ENCODE measurements at places on chromosomes 12 and 14.

- H3K36me3 ChIP-seq: peaks cover 4% of the 10 kb centered on the region
- no peak within 1 kb of the TSS for H3K27ac ChIP-seq
- no peak within 1 kb of the TSS for H3K4me3 ChIP-seq
- H3K4me1 ChIP-seq: peaks cover 5% of the 10 kb centered on the region
Observed at GRCh38 chr12:33439587-33440011, at the start of gene SYT10. Gene SYT10, minus strand, starts transcription at chr12:33439819. Its CDS starts 297 bp downstream, at chr12:33439522.

DNA sequence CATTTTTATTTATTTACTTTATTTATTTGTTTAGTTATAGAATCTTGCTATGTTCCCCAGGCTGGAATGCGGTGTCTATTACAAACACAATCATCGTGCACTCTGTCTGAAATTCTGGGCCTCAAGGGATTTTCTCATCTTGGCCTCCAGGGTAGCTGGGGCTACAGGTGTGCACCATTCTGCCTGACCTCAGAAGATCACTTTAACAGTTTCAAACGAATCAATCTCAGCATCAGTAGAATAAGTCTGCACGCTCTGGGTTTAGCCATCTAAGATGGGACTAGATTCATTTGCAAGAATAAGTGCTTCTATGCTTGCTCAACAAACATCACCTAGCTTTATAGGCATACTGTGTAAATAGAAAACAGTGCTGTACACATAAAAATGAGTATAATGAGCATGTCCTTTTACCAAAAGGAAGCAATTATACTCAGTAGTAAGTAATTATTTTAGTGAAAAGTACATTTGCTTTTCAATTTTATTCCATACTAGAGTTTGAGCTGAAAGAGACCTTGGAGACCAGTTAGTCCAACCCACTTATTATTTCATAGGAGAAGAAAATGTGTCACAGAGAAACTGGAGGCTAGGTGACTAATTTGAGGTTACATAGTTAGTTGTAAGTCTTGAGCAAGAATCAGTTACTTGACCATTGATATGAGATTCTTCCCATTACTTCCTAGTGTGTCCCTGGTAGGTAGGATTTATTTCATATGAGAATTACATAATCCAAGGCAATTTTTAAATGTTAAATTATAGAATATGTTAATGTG is 456.5 kb upstream of the LMO3 start:
- DNase-seq: no peak
- H3K27me3 ChIP-seq: no peaks in the 10 kb centered on the region
- H3K4me3 ChIP-seq: no peak overlapping the region
- H3K36me3 ChIP-seq: no peaks in the 10 kb centered on the region
- no peaks in the 10 kb centered on the region for H3K4me1 ChIP-seq

- no peaks in the 10 kb centered on the region for H3K36me3 ChIP-seq
- no peak overlapping the region for H3K27ac ChIP-seq
- peaks cover 6% of the 10 kb centered on the region for H3K27me3 ChIP-seq
- DNase-seq: no peak
- no peak overlapping the region for H3K4me3 ChIP-seq
Observed at GRCh38 chr12:66964629-66965028, 285.8 kb upstream of the GRIP1 start.

GRCh38 chr12:52741375-52742195 is 35.6 kb downstream of the KRT76 start:
- H3K4me1 ChIP-seq: no peaks in the 10 kb centered on the region
- H3K4me3 ChIP-seq: no peak overlapping the region
- DNase-seq: no peak
- H3K36me3 ChIP-seq: no peaks in the 10 kb centered on the region

GRCh38 chr12:57479043-57479375 is 657 bp downstream of the ARHGAP9 start:
- H3K36me3 ChIP-seq: peaks cover 13% of the 10 kb centered on the region
- peak overlapping the region; percentile 99 for H3K4me3 ChIP-seq
- no peak for DNase-seq
- H3K27ac ChIP-seq: peak overlapping the region; percentile 99

- no peak overlapping the region for H3K4me3 ChIP-seq
- H3K27ac ChIP-seq: no peak overlapping the region
- peaks cover 3% of the 10 kb centered on the region for H3K36me3 ChIP-seq
- no peaks in the 10 kb centered on the region for H3K4me1 ChIP-seq
Observed at GRCh38 chr14:105116451-105117256, 51.4 kb upstream of the GPR132 start.

GRCh38 chr14:35050652-35051051 is 4.6 kb downstream of the FAM177A1 start:
- peaks cover 2% of the 10 kb centered on the region for H3K36me3 ChIP-seq
- no peak overlapping the region for H3K4me3 ChIP-seq
- DNase-seq: no peak
- H3K27ac ChIP-seq: no peak overlapping the region

GRCh38 chr12:109513977-109514376 is 36.5 kb downstream of the UBE3B start:
- no peak overlapping the region for H3K27ac ChIP-seq
- H3K4me3 ChIP-seq: no peak overlapping the region
- H3K27me3 ChIP-seq: no peaks in the 10 kb centered on the region

- H3K4me3 ChIP-seq: no peak overlapping the region
- no peak for DNase-seq
- H3K4me1 ChIP-seq: no peaks in the 10 kb centered on the region
- H3K27ac ChIP-seq: no peak overlapping the region
- peaks cover 3% of the 10 kb centered on the region for H3K36me3 ChIP-seq
Observed at GRCh38 chr14:23494223-23494622, 24.7 kb downstream of the NGDN start.

GRCh38 chr14:90620568-90621077 is 195.6 kb downstream of the TTC7B start:
- H3K36me3 ChIP-seq: no peaks in the 10 kb centered on the region
- no peak for DNase-seq
- H3K4me1 ChIP-seq: no peaks in the 10 kb centered on the region
- H3K4me3 ChIP-seq: no peak overlapping the region
- H3K27me3 ChIP-seq: peaks cover 4% of the 10 kb centered on the region

- H3K4me1 ChIP-seq: peaks cover 11% of the 10 kb centered on the region
- H3K36me3 ChIP-seq: no peaks in the 10 kb centered on the region
- no peaks in the 10 kb centered on the region for H3K27me3 ChIP-seq
- no peak overlapping the region for H3K4me3 ChIP-seq
- no peak overlapping the region for H3K27ac ChIP-seq
- DNase-seq: no peak
Observed at GRCh38 chr12:9327320-9327719, 119.1 kb upstream of the PZP start.

GRCh38 chr14:55332654-55333570 is 61.7 kb downstream of the FBXO34 start:
- peak overlapping the region; percentile 76 for H3K4me3 ChIP-seq
- H3K27me3 ChIP-seq: no peaks in the 10 kb centered on the region
- no peak for DNase-seq
- H3K36me3 ChIP-seq: no peaks in the 10 kb centered on the region
- peaks cover 27% of the 10 kb centered on the region for H3K4me1 ChIP-seq
- peak overlapping the region; percentile 75 for H3K27ac ChIP-seq

GRCh38 chr14:99055816-99056215 is 216.2 kb downstream of the BCL11B start:
- no peaks in the 10 kb centered on the region for H3K27me3 ChIP-seq
- H3K4me1 ChIP-seq: no peaks in the 10 kb centered on the region
- H3K4me3 ChIP-seq: no peak overlapping the region

DNA sequence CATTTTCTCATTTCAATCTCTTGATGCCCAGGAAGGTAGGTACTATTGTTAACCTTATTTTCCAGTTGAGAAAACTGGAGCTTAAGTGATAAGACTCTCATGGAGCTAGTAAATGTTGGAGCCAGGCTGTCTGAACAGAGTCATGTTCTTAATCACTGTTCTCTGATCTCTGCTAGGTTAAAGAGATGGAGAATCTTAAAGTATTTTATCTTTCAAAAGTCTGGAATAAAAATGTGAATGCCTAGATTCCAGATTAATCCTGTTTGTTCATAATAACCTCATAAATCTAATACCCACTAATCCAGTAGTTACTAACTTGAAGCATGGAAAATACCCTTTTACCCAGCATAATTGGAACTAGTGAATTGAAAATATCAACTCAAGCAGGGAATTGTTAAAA is 341.0 kb upstream of the RGS6 start:
- no peaks in the 10 kb centered on the region for H3K27me3 ChIP-seq
- no peak for DNase-seq
- H3K36me3 ChIP-seq: peaks cover 24% of the 10 kb centered on the region

DNA sequence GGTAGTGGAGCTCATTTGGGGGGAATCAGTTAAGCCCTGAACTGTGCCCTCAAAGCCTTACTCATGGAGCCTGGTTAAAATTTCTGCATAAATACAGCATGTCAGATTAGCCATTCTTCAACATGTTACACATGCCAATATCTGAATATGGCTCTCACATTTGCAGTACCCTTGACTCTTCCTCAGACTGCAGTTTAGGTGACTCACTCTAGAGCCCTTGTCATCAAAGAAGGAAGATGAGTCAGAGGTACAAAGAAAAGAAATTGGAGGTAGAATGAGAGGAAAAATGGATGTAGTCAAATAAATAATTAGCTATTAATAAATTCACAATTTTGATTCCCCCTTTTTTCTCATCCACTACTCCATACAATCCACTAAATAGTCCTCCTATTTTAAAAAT is 23.6 kb upstream of the OR4K2 start:
- H3K4me1 ChIP-seq: no peaks in the 10 kb centered on the region
- DNase-seq: no peak
- H3K27ac ChIP-seq: no peak overlapping the region
- no peaks in the 10 kb centered on the region for H3K27me3 ChIP-seq
- no peaks in the 10 kb centered on the region for H3K36me3 ChIP-seq
- H3K4me3 ChIP-seq: no peak overlapping the region

- no peaks in the 10 kb centered on the region for H3K36me3 ChIP-seq
- H3K4me3 ChIP-seq: no peak overlapping the region
- no peak overlapping the region for H3K27ac ChIP-seq
- H3K4me1 ChIP-seq: peaks cover 7% of the 10 kb centered on the region
Observed at GRCh38 chr14:22848351-22849164, 12.2 kb downstream of the MMP14 start.

GRCh38 chr14:72776701-72777261 is 117.1 kb downstream of the DPF3 start:
- H3K27ac ChIP-seq: peak overlapping the region; percentile 71
- H3K4me1 ChIP-seq: peaks cover 40% of the 10 kb centered on the region
- H3K27me3 ChIP-seq: no peaks in the 10 kb centered on the region

DNA sequence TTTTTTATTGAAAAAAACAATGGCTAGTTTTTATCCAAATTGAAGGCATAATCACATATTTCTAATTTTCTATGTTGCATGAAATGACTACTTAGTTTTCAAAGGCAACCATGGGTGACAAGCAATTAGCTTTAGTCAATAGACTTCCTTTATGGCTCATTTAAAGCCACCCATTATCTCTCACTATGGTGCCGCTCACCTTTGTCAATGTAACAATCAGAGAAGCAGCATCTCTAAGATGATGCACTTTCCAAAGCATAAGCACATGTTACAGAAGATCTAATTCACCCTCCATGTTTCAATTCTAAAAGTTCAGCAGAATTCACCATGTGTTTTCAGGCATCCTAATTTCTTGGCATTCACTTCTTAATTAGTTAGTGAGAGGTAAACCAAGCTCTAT is 166.6 kb upstream of the RPL10L start:
- no peaks in the 10 kb centered on the region for H3K27me3 ChIP-seq
- no peaks in the 10 kb centered on the region for H3K36me3 ChIP-seq
- H3K4me3 ChIP-seq: no peak overlapping the region

GRCh38 chr12:123761841-123762714 is at the start of gene DNAH10:
Gene DNAH10, plus strand, starts transcription at chr12:123762301. Its CDS starts 36 bp downstream, at chr12:123762337.
- peak within 1 kb of the TSS; percentile 88 for H3K4me3 ChIP-seq
- no peak within 1 kb of the TSS for H3K27ac ChIP-seq
- peaks cover 4% of the 10 kb centered on the region for H3K36me3 ChIP-seq
- DNase-seq: peak; percentile 60
- no peaks in the 10 kb centered on the region for H3K4me1 ChIP-seq

DNA sequence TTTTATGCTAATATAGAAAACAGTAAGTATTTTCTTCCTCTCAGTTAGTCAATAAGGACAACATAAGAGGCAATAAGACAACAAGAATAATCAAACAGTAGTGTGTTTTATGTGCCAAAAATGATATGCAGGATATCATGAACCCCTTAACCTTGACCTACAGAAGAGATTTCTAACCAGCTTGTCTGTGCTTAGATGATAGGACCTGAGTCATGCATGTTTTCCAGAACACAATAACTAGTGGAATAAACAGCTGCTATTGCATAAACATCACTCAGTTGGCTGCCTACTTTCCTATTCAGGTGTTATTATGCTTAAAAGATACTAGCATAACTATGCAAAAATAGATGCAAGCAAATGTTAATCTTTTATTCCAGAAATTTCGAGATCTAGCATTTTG is 282.5 kb downstream of the PRKD1 start:
- no peak for DNase-seq
- no peaks in the 10 kb centered on the region for H3K27me3 ChIP-seq
- no peak overlapping the region for H3K27ac ChIP-seq
- no peak overlapping the region for H3K4me3 ChIP-seq

DNA sequence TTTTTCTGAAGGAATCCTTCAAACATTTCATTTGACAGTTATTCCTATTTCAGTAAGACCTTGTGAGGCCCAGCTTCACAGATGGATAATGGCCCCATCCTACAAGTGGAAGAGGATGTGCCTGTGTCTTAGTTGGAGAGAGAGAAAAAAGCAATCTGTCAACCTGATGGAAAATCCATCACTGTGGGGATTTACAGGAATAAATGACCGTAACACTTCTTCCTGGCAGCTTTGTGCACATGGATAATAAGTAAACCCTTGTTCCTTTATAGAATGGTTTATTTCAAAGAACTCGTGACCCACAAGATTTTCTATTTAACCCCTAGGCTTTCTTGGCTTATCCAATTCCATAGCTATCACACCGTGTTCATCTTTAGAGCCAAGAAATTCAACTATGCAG is 121.4 kb upstream of the PCED1B start:
- H3K27ac ChIP-seq: no peak overlapping the region
- no peaks in the 10 kb centered on the region for H3K36me3 ChIP-seq
- H3K4me3 ChIP-seq: no peak overlapping the region
- no peaks in the 10 kb centered on the region for H3K4me1 ChIP-seq
- no peak for DNase-seq
- H3K27me3 ChIP-seq: peaks cover 7% of the 10 kb centered on the region

DNA sequence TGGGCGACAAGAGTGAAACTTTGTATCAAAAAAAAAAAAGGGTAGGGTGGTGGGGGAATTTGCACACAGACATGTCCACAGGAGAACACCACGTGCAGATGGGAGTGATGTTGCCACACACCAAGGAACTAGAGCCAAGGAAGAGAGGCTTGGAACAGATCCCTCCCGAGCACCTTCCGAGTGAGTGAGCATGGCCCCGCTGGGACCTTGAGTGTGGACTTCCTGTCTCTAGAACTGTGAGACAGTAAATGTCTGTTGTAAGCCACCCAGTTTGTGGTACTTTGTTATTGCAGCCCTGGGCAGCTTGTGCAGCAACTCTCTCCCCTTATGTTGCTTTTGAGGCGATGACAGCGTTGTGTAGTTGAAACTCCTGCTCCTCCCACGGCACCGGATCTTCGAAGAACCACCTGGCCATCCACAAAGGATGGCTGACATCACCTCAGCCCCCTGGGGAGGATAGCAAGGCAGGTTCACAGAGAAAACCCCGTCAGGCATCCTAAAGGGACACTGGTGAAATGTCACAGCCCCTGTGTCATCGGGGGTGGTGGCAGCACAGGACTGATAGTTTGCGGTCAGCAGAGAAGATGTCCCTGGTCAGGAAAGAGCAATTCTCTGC is 54.7 kb upstream of the PLEKHG3 start:
- H3K36me3 ChIP-seq: no peaks in the 10 kb centered on the region
- DNase-seq: no peak
- peaks cover 5% of the 10 kb centered on the region for H3K4me1 ChIP-seq
- peaks cover 8% of the 10 kb centered on the region for H3K27me3 ChIP-seq
